ENCODE measurements at places on chromosomes 7 and 10. TPM values are rescaled to one million over a fixed set of nuclear protein-coding genes. Genes with fewer than 3 reads are reported as not detected.

The GPR15LG gene
- not detected for total RNA-seq

The CALN1 gene
- not detected for total RNA-seq

The ADAM12 gene
- total RNA-seq, result 36.6 TPM

GRCh38 chr10:62842983-62843382 lies 26.8 kb upstream of the EGR2 start:
- DNase-seq, result no peak
- H3K27ac ChIP-seq, result no peak overlapping the region
- no peak overlapping the region for H3K4me3 ChIP-seq
- H3K4me1 ChIP-seq, result no peaks in the 10 kb centered on the region
- peaks cover 3% of the 10 kb centered on the region for H3K36me3 ChIP-seq
